Kidney epithelial cell (primary cell): ENCODE measurements at places on chromosomes 4 and X. TPM values are rescaled to one million over a fixed set of nuclear protein-coding genes. Genes with fewer than 3 reads are reported as not detected.

GRCh38 chr4:70778888-70779422 is 57.2 kb downstream of the RUFY3 start:
- DNase-seq = no peak

DNA sequence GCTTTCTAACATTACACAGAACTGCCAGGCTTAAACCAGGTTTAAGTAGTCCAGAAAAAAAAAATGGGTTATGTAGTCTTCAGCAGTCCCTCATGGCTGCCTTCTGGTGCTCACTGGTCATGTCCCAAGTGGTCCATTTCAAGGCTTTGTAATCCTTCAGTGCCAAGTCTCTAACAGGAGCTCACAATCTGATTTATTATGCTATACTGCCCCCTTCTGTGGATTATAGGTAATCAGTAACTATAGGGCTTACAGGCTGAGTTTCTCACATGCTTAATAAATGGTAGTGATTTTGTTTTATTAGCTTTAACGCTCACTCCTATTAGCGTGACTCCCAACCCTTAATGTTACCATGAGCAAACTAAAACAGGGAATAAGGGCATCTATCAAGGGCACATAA is 92.5 kb upstream of the EDA2R start:
- DNase-seq = no peak

DNA sequence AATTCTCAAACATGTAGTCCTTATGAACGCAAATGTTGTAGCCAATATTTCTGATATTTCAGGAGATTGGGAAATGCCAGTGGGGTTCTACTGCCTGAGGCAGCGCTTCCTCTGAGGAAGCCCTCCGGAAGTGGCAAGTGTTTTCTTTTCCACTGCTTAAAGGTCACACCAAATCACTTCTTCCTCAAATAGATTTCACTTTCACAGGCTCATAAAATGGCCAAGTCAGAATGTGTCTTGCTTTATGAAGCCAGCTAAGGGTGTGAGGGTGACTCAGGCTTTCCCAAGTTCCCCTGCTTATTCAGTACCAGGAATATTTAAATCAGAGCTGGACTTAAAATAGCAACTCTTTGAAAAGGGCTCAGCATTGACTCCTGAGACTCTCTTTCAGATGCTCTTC is 514.2 kb upstream of the DIPK2B start:
- peak; percentile 56 for DNase-seq

DNA sequence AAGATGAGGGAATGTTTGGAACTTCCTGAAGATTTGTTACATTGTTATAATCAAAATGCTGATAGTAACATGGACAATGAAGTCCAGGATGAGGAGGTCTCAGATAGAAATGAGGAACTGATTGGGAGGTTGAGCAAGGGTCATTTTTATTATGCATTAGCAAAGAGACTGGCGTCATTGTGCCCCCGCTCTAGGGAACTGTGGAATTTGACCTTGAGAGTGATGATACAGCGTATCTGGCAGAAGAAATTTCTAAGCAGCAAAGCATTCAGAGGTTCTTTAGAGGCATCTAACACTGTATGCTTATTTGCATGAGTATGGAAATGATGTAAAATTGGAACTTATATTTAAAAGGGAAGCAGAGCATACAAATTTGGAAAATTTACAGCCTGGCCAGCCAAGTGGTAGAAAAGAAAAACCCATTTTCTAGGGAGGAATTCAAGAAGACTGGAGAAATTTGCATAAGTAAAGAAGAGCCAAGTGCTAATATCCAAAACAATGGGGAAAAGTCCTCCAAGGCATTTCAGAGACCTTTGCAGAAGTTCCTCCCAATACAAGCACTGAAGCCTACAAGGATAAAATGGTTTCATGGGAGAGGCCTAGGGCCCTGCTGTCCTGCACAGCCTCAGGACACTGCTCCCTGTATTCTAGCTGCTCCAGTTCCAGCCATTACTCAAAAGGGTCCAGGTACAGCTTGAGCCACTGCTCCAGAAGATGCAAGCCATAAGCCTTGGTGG is 483.0 kb upstream of the NDST4 start:
- DNase-seq = no peak

DNA sequence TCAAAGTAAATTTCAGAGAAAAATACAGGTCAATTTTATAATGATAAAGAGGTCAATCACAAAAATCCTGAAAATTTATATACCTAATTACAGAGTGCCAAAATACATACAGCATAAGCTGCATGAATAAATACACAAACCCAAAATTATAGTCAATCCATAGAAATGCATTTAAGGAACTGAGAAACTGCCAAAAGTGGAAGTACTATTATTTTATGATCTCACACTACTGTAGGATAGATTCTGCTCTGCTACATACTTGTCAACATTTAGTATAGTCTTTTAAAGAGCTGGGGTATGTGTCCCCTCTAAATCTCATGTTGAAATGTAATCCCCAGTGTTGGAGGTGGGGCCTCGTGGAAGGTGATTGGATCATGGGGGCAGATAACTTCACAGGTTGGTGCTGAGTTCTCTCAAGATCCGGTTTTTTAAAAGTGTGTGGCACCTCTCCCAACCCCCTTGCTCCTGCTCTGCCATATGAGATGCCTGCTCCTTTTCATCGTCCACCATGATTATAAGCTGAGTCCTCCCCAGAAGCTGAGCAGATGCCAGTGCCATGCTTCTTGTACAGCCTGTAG is 31.8 kb downstream of the CHIC2 start:
- no peak for DNase-seq

DNA sequence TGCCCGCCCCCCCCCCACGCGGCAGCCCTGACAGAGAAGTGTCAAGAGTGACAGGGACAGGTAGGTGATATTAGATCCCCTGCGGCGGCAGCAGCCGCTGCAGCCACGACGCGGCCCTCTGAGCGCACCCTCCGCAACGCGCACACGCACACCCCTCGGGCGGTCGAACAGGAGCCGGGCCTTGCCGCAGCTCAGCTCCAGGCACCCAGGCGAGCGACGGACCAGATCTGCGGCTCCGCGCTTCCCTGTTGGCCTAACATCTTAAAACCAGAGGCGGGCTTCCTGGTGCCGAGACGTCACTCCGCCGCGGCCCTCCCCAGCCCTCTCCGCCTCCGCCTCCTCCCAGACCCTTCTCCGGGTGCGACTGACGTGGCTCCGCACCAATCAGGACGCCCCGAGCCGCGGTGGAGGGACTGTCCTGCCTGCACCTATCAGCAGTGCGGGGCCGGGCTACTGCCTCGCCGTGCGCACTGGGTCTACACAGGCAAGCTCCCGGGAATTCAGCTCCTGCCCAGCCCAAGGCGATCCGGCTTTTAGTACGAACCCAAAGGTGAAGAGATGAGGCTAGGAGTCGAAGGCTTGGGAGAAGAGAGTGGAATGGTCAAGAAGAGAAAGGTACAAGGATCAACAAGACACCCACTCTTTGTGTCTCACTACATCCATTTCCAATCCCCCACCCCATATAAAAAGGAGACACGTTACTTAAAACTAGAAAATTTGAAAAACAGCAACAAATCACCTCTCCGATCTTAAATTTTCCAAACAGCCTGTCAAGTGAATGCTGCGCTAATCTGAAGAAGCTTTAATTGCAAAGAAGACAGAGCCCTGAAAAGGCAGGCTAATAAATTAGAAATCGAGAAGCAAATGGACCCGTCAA is at the start of gene PITX2:
Gene PITX2, minus strand, starts transcription at position 237 of the 877 bp plus-strand sequence. CDS start 617 bp downstream, outside the sequence.
- DNase-seq = peak; percentile 50

GRCh38 chr4:186676531-186677161 is 47.0 kb downstream of the FAT1 start:
- peak; percentile 91 for DNase-seq

- DNase-seq = no peak
These were observed 125.2 kb downstream of the ELOVL6 start for GRCh38 chr4:110073053-110073845.

GRCh38 chr4:80142394-80143306 is 54.7 kb upstream of the PRDM8 start:
- DNase-seq = no peak

DNA sequence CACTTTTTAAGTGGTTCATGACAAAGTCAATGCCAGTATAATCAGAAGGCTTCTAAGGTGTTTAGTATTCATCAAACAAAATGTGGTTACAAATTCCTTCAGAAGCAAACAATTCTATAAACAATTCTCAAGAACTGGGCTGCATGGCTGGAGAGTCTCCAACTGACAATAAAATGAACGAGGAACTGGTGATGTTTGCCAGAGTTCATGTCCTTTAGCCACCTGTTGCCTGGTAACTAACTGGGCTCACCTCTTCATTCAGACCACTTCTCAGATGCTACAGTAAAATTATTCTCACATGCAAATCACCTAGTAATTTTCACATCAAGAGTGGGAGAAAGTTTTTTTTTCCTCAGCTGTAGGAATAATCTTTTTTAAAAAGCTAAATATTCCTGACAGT is 53.3 kb downstream of the CAMK2D start:
- no peak for DNase-seq

DNA sequence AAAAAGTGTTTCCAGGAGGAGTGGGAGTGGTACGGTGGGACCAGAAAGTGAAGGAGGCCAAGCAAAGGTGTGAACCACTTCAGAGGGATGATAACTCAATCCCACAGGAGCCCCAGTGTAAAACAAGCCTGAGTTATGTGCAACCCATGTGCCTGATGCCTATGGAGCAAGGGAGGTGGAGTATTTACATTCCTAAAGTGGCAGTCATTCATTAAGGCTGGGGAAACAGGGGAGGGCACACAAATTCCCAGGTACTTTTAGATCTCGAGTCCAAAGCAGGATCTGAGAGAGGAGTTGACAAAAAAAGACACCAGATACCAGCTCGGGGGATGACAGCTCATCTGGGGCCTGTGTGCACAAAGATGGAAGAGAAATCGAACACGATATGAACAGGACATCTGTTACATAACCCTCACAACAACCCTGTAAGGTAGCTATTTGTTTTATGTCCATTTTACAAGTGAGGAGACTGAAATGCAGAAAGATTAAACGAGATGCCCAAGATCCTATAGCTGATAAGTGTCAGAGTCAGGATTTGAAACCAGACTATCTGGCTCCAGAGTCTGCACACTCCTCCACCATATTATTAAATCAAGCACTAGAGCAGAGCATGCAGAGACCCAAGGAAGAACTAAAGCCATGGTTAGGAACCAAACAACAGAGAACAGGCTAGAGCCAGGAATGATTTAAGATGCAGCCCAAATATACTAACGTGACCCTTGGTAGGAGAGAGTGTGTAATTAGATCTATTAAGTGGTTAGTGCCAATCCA is 91.9 kb upstream of the MAPK10 start:
- no peak for DNase-seq

GRCh38 chr4:83599183-83599582 is 63.3 kb downstream of the GPAT3 start:
- DNase-seq = no peak

GRCh38 chr4:38519666-38520065 is 144.3 kb upstream of the KLF3 start:
- no peak for DNase-seq

GRCh38 chr4:41784191-41784979 is 35.9 kb upstream of the PHOX2B start:
- DNase-seq = no peak

DNA sequence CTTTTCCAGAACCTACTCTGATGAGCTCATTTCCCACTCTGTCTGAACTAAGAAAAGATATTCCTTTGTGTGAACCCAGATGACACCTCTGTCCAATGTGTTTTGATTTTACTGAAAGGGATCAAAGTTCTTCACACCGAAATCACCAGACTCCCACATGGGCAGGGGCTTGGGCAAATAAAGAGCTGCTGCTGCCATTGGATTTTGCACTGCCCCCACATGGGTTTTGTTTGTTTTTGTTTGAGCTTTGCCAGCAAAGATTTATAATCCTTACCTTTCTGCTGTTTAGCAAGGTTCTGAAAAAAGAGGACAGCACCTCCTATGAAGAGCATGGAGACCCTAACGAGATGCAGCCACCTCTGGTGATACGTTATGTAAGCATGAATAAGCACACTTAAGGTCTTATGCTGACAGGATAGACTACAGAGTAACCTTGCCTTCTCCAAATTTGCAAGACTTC is 44.3 kb downstream of the HSD17B13 start:
- no peak for DNase-seq

- no peak for DNase-seq
These were observed 316.7 kb upstream of the IGFBP7 start for GRCh38 chr4:57426779-57427395.

DNA sequence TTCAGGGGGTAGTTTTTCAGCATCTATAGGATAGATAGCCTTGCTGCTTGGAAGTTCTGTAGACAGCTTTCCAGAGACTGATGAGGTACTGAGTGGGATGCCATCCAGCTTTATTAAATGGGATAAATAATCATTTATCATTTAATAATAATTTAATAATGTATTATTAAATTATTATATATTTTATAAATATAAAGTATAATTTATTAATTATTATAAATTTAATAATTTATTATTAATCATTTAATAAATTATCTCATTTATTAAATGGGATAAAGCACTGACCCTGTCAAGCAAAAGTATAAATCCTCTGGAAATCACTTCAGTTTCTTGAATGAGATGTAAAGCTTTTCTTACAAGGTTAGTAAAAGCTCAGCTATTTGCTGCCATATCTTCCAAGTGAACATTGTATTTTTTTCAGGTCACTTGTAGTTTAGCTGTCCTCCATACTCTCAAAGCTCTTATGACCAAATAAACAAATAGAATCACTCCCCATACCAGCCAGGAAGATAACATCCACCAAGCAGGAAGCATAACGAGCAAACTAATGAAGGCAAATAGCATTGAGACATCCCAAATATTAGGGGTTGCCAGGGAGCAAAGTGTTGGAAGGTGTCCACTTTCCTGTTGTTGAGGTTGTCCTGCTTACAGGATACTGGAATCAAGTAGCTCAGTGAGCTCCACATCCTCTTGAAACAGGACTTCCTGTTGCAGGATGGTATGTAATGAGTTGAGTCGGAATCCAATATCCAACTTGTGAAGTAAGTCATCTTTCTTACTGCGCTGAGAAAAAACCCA is 88.9 kb downstream of the ZNF674 start:
- DNase-seq = no peak

- peak; percentile 4 for DNase-seq
These were observed 431.8 kb upstream of the HTR2C start for GRCh38 chrX:114152130-114152529.

GAGE12D gene
- total RNA-seq = not detected in 2 replicates

CT45A3 gene
- not detected in 2 replicates for total RNA-seq

SRPX2 gene
- 1.4 and 1.8 TPM in 2 replicates for total RNA-seq

TMEM156 gene
- 2.0 and 5.2 TPM in 2 replicates for total RNA-seq

TMEM271 gene
- not detected in 2 replicates for total RNA-seq

PLS3 gene
- total RNA-seq = 79.6 and 81.2 TPM in 2 replicates

NEIL3 gene
- 2.1 TPM in 2 replicates for total RNA-seq

TRO gene
- total RNA-seq = 17.1 and 19.7 TPM in 2 replicates

CXCL1 gene
- 75.9 and 112 TPM in 2 replicates for total RNA-seq

IBSP gene
- total RNA-seq = not detected in 2 replicates

CCDC120 gene
- 5.5 and 6.4 TPM in 2 replicates for total RNA-seq

HSFX4 gene
- total RNA-seq = not detected in 2 replicates

CXorf66 gene
- total RNA-seq = not detected in 2 replicates

FGF5 gene
- total RNA-seq = 3.8 and 4.4 TPM in 2 replicates
